Uterus (tissue), 4 donors: ENCODE measurements at places on chromosomes 13 and 19. TPM values are rescaled to one million over a fixed set of nuclear protein-coding genes. Genes with fewer than 3 reads are reported as not detected.

Gene PCDH17
- 27.6 TPM for total RNA-seq

Gene VSTM2B
- total RNA-seq = not detected

Gene TMEM238
- total RNA-seq = 0.83 TPM

Gene FRY
- total RNA-seq = 111 TPM

Gene MYBPC2
- 0.24 TPM for total RNA-seq

Gene ZNF708
- total RNA-seq = 30.4 TPM

Gene NCLN
- total RNA-seq = 37.3 TPM

Gene ZNF560
- not detected for total RNA-seq

Gene FLT1
- total RNA-seq = 53.2 TPM

Gene ZNF723
- not detected for total RNA-seq
